Esophagus mucosa (tissue), 1 donor: ENCODE measurements at places on chromosomes 4 and X. TPM values are rescaled to one million over a fixed set of nuclear protein-coding genes. Genes with fewer than 3 reads are reported as not detected.

GRCh38 chrX:69280933-69281332, 115.7 kb upstream of the PJA1 start:
- ATAC-seq = no peak

The GASK1B gene
- total RNA-seq = 3.5 TPM

DNA sequence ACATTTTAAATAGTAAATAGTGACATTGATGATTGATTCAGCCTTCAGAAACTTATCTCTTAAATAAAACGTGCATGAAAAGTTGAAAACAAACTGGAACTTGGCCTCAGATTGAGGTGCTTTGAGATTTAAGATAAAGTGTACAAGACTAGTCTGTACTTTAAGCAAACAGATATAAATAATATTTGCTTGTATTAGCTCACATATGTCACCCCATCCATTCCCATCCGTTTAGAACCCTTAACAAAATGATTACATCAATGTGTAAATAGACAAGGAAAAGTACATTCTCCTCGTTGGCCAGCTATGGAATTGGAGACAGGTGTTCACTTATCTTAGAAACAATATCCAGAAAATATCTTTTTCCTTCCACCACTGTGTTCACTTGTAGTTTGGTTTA, 130.8 kb downstream of the BANK1 start:
- no peak for ATAC-seq

GRCh38 chr4:113327494-113327893, 278.0 kb downstream of the ANK2 start:
- no peak for ATAC-seq

The PLAC8 gene
- 11.2 TPM for total RNA-seq

GRCh38 chr4:156628858-156629257, 342.7 kb downstream of the PDGFC start:
- ATAC-seq = no peak

- no peak for ATAC-seq
Observed at GRCh38 chr4:80096175-80096850, 23.3 kb upstream of the ANTXR2 start.

The CXCL3 gene
- total RNA-seq = 0.28 TPM

- no peak for ATAC-seq
Observed at GRCh38 chr4:14529653-14530052, 472.6 kb upstream of the CPEB2 start.

- peak; percentile 89 for ATAC-seq
Observed at GRCh38 chr4:15400981-15401671, 26.7 kb upstream of the C1QTNF7 start.

The OPN1MW gene
- not detected for total RNA-seq

- no peak for ATAC-seq
Observed at GRCh38 chrX:111375747-111376146, 36.2 kb downstream of the DCX start.

- ATAC-seq = peak; percentile 58
Observed at GRCh38 chrX:100979881-100980607, 10.5 kb downstream of the ARL13A start.

DNA sequence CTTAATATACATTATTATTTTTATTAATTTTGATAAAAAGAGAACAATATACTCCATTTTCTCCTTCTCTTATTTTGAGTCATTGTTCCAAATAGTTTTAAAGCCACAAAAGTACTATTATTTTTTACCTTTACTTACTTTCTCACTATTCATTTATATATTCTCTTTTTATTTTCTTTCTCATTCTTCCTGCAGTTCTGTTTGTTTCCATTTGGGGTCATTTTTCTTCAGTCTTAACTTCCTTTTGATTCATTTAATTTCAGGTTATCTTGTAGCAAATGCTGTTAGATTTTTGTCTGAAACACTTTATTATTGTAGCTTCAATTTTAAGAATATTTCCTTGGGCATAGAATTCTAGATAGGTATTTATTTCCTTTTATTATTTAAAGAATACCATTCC, 438.6 kb upstream of the EPHA5 start:
- ATAC-seq = no peak

DNA sequence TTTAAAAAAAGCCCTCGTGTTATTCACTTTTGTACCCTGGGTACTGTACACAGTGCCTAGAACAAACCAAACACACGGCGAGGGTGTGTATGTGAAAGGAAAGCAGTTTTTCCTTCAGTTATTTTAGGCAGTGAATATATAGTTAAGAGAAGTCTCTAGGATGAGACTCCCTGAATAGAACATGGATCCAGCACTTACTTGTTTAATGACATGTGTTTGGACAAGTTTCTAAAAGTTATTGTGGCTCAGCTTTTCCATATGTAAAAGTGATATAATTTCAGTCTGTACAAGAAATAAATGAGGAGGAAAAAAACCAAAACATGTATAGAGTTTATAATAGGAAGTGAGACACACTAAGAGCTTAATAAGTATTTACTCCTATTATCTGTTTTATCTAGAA, 273.2 kb downstream of the ADGRL3 start:
- ATAC-seq = no peak

- no peak for ATAC-seq
Observed at GRCh38 chr4:151446208-151446607, 37.2 kb downstream of the FHIP1A start.
